T-helper 2 cell (primary cell): ENCODE measurements at places on chromosomes 7 and 10.

DNA sequence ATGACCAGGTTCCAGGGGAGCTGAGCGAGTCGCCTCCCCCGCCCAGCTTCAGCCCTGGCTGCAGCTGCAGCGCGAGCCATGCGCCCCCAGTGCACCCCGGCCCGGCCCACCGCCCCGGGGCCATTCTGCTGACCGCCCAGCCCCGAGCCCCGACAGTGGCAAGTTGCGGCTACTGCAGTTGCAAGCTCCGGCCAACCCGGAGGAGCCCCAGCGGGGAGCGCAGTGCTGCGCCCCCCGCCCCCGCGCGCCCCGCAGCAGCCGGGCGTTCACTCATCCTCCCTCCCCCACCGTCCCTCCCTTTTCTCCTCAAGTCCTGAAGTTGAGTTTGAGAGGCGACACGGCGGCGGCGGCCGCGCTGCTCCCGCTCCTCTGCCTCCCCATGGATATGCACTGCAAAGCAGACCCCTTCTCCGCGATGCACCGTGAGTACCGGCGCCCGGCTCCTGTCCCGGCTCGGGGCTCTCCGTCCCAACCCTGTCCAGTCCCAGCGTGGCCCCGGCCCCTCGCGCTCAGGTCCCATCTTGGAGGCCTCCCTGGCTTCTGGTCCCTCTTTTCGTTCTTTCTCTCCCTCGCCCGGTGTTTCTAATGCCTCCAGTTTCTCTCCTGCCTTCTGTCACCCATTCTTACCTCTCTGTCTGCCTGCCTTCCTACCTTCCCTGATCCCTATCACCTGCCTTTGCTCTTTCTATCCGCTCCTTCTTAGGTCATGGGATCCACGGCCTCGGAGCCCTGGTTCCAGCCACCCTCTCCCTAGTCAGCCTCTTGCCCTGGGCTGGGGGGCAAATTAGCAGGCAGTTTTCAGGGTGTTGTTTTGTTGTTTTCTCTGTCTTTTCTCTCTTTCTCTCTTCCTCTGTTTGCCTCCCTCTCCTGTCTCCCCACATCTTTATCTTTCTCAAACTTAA is 751 bp downstream of the PAX2 start:
- no peak for DNase-seq

DNA sequence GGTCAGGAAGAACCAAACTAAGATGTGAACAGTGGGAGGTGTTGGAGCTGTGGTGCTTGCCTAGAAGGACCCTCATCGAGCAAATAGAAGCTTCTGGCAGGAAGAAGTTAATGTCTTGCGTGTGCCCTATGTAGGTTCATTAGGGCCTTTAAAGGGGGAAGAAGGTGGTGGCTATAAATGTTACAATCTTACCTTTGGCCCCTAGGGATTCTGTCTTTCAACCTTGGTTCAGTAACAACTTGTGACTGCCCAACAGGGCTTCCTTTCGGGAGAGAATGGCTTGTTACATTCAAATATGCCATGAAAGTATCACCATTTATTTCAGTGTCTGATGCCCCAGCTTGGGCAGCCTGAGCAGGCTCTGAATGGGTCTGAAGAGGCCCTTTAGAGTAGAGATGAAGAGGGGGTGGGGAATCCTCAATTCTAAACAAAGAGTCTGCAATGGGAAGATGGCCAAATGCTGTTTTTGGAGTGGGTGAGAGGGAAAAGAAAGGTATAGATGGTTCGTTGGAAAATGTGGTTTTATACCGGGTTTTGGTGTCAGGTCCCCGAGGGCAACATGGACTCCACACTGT is 108.0 kb downstream of the TCF7L2 start:
- DNase-seq = no peak

DNA sequence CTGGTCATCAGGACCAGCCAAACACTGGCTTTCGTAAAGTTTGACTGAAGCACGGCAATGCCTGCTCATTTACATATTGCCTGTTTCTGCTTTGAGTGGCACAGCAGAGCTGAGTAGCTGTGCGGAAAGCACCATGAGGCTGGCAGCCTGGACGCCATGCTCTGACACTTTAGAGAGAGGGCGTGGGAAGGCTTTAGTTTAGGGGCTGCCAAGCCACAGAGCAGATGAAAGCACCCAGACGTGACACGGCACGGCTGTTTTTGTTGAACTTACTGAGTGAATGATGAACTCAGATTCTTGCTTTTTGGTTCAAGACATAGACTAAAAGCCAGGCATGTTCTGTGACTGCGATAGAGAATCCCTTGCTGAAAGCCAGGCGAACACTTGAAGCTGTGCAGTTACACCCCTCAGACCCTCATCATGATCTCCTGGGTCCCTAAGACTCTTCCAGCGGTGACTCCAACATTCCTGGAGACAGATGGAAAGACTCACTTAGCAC is 182.1 kb downstream of the ZMYND11 start:
- DNase-seq = no peak

GRCh38 chr10:8584666-8585065 is 530.2 kb downstream of the GATA3 start:
- DNase-seq = no peak

DNA sequence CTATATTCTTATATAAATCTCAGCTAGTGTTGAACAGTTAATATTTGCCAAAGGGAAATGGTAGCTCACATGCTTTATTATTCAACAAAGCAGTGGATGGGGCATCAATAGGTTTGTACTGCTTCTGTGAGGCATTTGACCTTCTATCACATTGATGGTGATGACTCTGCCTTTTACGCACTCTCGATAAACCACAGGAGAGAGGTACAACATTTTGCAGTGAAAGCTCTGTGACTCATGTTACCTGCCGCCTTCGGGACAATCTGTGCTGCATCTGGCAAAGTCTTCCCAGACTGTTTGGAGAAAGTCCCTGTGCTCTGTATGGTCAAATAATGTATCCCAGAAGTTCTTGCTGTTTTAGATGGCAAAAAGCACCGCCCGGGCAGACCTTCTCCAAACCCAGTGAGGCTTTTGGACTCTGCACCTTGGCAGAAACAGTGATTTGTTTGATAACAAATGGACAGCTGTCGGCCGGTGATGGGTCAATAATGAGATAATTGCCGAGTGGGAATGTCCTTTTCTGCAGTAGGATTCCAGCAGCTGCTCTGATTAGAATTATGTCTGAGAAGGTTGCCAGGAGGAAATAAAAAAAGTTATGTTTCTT is 61.0 kb downstream of the PLPP4 start:
- DNase-seq = no peak

DNA sequence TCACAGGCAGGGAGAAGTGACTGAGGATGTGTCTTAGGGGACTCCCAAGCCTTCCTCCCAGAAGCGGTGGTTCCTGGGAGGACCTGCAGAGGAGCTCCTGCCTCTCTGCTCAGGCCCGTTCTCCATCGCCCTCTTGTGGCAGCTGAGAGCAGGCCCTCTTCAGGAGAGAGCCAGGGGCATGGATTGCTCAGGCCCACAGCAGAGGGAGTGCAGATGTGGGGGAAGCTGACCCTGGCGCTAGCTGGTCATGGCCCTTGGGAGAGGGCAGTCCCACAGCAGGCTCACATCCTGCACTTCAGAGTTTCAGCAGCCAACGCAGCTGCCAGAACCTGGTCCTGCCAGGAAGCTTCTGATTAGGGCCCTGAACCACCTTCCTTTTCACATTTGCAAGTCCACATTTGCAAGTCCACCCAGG is 94.8 kb upstream of the TARP start:
- DNase-seq = peak; percentile 50

- no peak for DNase-seq
These were observed 210.0 kb upstream of the LYZL1 start for GRCh38 chr10:29078919-29079318.

DNA sequence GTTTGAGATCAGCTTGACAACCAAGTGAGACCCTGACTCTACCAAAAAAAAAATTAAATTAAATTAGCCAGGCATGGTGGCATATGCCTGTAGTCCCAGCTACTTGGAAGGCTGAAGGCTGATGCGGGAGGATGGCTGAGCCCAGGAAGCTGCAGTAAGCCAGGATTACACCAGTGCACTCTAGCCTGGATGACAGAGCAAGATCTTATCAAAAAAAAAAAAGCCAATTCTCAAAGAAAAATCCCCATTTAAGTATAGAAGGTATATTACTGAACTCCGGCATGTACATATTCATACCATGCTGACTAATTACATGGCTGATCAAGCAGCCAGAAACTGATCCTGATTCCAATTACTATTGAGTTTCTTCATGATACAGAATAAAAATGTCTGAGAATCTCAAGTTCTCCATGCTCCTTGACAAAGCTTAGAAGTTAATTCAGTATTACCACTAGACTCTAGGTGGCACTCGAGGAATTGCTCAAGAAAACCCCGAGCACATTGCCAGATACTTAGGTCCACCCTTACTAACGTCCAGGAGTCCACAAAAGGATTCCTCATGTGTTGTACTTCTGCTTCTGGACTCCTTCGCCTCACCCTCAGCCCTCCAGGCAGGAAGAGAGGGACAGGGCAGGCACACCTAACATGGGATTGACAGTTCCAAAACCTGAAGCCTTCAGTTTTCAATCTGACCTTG is 148.9 kb downstream of the PARD3 start:
- DNase-seq = no peak

DNA sequence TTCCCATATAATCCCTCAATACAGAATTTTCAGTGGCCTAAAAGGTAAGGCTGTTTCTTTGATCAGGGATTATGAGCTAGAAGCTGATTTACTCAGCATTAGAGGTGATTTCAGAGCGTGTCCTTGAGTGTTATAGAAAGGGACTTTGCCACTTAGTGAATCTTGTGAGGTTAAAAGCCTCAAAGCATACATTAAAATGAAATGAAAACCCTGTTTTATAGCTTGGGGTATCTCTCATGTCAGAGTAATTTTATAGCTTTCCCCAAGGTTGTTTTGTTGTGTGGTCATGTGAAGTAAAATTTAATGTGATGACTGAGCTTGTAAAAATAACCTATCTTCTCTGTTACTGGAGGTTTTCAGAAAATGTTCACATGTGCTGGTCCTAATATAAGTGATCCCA is 198.8 kb downstream of the CDCA7L start:
- no peak for DNase-seq

DNA sequence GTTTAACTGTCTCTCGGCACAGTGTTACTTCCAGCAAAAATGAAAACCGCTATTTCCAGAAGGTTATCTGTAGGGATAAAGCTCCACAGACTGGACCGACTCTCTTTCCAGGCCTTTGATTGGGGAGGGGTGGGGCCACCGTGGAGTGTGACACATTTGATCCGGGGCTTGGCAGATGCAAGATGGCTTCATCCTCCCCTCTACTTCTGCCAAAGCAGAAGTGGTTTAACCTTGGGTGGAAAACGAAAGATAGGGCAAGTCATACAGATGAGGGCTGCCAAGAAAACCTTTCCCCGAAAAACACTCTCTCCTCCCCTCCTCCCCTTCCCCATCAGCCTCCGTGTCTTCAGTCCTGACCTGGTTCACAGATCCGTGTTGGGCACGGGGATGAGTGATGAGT is 139.7 kb upstream of the SH2B2 start:
- no peak for DNase-seq

DNA sequence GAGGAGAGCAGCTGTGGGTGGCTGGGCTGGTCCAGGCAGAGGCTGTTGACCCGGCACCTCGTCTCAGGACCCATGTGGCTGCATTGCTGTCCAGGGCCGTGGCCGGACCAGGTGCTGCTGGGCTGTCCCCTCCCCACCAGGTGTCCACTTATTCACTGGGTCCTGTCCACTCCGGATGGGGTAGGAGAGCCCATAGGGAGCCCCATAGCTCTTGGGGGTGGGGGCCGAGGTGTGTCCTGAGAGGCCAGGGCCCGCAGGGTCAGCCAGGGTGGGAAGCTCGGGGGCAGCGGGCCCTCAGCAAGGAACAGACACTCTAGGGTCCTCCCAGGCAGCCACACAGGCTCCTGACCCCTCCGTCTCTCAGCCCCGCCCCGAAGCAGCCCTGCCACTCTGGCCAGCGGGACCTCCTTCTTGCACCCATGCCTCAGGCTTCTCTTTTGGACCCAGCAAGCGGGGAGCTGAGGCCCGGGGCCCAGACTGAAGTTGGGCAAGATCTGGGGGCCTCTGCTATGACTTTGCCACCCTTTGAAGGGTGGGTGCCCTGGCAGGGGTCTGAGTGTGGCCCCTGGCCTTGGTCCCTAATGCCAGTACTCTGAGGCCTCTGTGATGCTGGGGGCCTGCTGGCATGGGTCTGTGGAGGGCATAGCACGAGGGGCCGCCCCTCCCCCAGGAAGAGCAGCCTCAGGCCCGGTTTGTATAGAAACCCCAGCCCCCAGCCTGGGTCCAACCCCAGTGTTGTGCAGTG is 86.4 kb downstream of the NKX6-2 start:
- DNase-seq = no peak

- no peak for DNase-seq
These were observed 14.8 kb upstream of the LAMB1 start for GRCh38 chr7:108017776-108018151.

DNA sequence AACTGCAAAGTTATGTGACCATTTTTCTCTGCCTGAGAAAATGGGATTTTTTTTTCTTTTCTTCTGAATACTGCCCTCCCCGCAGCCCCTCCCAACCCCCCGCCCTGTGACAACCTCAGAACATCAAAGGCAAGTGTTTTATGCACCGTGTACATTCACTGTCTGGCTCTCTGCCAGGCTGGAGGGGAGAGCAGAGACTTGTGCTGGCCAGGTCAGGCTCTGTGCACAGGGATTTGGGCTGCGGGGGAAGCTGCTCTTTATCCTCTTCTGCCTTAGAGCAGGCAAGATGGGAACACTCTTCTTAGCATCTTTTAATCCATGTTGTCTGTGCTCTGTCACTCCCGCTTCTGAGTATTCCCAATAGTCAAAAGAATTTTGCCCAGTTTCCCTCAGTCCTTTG is 195.1 kb downstream of the CCSER2 start:
- no peak for DNase-seq

DNA sequence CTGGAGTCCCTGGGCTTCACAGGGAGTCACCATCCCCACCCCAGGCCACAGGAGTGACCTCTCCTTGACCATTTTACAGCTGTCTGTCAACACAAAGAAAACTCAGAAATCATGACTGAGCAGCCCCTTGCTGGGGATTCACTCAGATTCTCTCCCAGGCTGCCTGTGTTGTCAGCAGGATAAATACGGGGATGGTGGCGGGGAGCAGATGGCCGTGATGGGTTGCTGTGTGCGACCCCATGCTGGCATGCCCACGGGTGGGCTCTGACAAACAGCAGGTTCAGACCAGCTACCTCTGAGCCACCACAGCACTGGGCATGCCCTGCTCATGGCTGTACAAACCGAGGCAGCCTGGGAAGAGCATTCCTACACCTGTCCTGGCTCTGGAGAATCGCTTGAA is 136.1 kb downstream of the SLIT1 start:
- no peak for DNase-seq
